ENCODE measurements at places on chromosomes 2 and 18.

- no peak for DNase-seq
Measured at GRCh38 chr2:191125646-191126045, 25.1 kb downstream of the STAT4 start.

GRCh38 chr2:234874347-234875046 is 77.3 kb upstream of the SH3BP4 start:
- DNase-seq, result no peak

DNA sequence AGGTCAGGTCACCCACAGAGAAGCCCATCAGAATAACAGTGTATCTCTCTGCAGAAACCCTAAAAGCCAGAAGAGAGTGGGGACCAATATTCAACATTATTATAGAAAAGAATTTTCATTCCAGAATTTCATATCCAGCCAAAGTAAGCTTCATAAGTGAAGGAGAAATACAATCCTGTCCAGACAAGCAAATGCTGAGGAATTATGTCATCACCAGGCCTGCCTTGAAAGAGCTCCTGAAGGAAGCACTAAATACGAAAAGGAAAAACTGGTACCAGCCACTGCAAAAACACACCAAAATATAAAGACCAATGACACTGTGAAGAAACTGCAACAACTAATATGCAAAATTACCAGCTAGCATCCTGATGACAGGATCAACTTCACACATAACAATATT is 260.0 kb upstream of the KYNU start:
- no peak for DNase-seq

- DNase-seq, result no peak
Measured at GRCh38 chr2:217804791-217805667, 197.8 kb downstream of the TNS1 start.

- DNase-seq, result peak; percentile 70
Measured at GRCh38 chr2:200259577-200259957, 46.9 kb upstream of the SPATS2L start.

DNA sequence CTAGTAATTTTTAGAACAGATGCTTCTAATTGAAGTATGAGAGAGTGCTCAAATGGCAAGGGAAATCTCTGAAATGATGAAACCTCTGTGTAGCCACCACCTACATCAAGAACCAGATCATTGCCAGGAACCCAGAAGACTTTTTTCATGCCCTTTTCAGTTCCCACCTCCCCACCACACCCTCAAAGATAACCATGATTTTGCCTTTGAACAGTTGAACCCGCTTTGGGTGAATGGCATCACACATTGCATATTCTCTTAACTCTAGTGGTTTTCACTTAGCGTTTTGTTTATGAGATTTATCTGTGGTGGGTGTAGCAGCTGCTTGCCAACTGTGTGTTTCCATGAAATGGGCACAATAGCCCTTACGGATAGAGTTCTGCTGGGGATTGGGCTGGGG is 142.9 kb upstream of the HDAC4 start:
- no peak for DNase-seq

DNA sequence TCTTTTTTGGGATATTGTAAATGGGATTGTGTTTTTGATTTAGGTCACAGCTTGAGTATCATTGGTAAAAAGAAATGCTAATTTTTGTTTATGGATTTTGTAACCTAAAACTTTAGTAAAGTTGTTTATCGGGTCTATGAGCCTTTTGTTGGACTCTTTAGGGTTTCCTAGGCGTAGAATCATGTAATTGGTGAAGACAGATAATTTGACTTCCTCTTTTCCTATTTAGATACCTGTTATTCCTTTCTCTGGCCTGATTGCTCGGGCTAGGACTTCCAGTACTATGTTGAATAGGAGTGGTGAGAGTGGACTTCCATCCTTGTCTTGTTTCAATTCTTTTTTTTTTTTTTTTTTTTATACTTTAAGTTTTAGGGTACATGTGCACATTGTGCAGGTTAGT is 149.0 kb downstream of the QPCT start:
- DNase-seq, result no peak

- no peak for DNase-seq
Measured at GRCh38 chr18:7454429-7454828, 112.7 kb upstream of the PTPRM start.

DNA sequence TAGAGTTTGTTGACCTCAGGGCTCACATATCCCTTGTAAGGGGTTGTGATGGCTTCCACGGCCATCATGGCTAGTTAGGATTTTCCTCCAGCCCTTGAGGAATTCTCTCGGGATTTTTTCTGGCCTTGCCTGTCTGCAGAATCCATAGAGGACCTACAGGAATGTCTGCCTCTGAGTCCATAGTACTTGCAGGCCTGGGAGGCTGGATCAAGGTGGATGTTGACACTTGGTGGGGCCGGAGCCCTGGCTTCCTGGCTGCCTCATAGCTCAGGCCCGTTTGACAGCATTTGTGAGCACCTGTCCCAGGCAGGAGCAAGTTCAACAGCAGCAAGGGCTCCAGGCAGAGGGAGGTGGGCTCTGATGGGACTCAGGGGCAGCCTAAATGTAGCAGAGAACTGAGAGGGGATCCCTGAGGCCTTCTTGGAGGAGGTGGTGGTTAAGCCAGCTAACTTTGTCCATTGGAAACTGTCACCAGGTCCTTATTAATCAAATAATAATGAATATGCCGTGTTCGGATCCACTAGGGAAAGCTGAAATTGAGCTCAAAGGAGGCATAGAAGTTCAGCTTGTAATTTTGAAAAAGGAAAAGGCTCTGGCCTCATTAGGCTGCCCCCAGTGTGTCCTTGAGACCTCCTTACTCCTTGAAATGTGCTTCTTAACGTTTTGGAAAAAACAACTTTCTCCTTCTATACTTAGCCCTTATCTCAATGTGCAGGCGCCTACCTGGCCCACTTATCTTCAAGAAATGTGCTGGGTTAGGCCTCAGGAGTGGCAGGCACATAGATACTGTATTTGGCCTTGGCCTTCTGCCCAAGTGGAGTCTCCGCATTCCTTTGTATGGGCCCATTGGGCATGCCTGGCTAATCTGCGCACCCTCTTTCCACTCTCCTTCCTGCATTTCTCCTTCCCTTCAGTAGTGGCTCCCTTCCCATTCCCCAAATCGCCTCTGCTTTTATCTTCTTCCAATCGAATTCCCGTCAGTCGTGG is 66.9 kb downstream of the HPCAL1 start:
- no peak for DNase-seq

GRCh38 chr2:75574106-75574505 is 13.4 kb upstream of the EVA1A start:
- DNase-seq, result no peak

GRCh38 chr2:8148260-8149006 is 533.4 kb upstream of the ID2 start:
- DNase-seq, result no peak

DNA sequence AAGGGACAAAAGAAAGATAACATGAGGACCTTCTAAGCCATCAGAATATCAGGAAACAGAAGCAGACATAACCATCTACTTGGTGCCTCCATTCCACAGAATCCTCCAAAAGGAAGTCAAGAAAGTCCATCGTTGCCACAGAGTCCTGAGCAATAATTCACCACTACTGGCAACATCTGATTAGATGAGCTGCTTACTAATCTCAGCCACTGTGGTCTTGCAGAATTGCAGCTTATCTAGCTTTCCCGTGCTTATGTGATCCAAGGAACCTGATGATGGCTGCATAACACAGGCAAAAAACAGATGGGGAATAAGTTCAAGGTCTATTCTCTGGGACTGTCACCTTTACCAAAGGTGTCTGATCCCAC is 278.5 kb downstream of the AFF3 start:
- DNase-seq, result no peak

Data from NCI-H510A treated with DMSO at 0.1 percent for 48 hours (cell line).